ENCODE measurements at places on chromosomes 6 and 20. TPM values are rescaled to one million over a fixed set of nuclear protein-coding genes. Genes with fewer than 3 reads are reported as not detected.

DNA sequence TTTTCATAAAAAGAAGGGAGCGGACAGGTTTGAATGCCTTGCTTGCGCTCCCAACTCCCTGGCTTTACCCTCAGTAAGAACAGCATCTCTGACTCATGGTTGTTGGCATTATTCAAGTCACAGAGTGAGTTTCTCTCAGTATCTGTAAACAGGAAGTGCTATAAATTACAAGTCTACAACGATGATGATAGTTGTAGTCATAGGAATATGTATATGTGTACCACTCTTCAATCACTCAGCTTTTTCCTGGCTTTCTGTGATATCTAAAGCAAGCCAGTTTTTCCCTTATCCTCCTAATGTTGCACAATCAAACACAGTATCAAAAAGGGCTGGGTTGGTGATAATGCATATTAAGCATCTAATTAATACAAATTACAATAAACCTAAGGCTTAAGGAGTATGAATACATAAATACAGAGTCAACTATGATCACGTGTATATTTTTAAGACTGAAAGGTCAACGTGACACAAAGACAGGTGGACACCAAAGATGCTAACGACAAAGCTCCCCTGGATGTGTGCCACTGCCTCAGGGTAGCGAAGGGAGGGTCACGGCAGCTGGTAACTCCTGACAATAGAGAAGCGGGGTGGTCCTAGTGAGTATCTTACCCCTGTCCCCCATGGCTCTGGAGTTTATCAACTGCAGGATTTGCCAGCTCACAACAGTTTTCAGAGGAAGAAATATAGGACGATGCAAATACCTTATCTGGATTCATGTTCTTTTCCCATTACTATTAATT, 202.8 kb downstream of the BTBD9 start:
- no peak overlapping the region for H3K27ac ChIP-seq
- no peaks in the 10 kb centered on the region for H3K27me3 ChIP-seq
- H3K4me3 ChIP-seq = no peak overlapping the region
- peaks cover 19% of the 10 kb centered on the region for H3K4me1 ChIP-seq
- peaks cover 2% of the 10 kb centered on the region for H3K36me3 ChIP-seq
- no peak for DNase-seq

The TAP1 gene
- 245 TPM for total RNA-seq

DNA sequence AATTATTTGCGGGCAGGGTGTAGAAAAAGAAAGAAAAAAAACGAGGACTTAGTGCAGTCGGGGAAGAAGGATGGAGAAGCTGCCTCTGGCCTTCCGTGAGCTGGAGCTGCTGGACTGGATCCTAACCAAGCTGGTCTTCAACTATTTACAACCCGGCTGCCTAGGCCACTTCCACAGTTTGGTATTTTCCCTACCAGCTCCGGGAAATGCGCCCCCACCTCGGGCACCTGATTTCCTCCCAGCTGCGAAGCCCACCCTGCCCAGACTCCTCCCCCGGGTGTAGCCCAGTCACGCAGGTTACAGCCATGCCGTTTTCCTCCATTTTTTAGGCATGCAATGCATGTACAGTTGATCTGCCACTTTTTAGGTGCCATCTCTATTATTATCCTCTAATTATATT, 21.2 kb downstream of the THEMIS start:
- peaks cover 68% of the 10 kb centered on the region for H3K4me1 ChIP-seq
- H3K36me3 ChIP-seq = peaks cover 5% of the 10 kb centered on the region
- peak; percentile 30 for DNase-seq
- no peaks in the 10 kb centered on the region for H3K27me3 ChIP-seq

- H3K27ac ChIP-seq = no peak overlapping the region
- H3K4me1 ChIP-seq = no peaks in the 10 kb centered on the region
- no peak overlapping the region for H3K4me3 ChIP-seq
- H3K36me3 ChIP-seq = no peaks in the 10 kb centered on the region
These were observed 43.1 kb upstream of the SNX9 start for GRCh38 chr6:157779705-157780604.

GRCh38 chr6:8628736-8629135, 193.4 kb upstream of the SLC35B3 start:
- H3K27me3 ChIP-seq = no peaks in the 10 kb centered on the region
- H3K4me1 ChIP-seq = no peaks in the 10 kb centered on the region

GRCh38 chr6:106250953-106251352, 74.6 kb downstream of the ATG5 start:
- no peak for DNase-seq
- peaks cover 37% of the 10 kb centered on the region for H3K4me1 ChIP-seq
- peaks cover 10% of the 10 kb centered on the region for H3K36me3 ChIP-seq

The RBPJL gene
- not detected for total RNA-seq

GRCh38 chr6:152673236-152673635, 24.5 kb upstream of the MYCT1 start:
- no peak for DNase-seq
- no peaks in the 10 kb centered on the region for H3K36me3 ChIP-seq
- no peak overlapping the region for H3K27ac ChIP-seq
- H3K4me3 ChIP-seq = no peak overlapping the region
- H3K27me3 ChIP-seq = peaks cover 3% of the 10 kb centered on the region
